ENCODE measurements at places on chromosomes 5 and 9.

GRCh38 chr5:111453295-111453694, 59.0 kb downstream of the STARD4 start:
- peak; percentile 61 for DNase-seq

DNA sequence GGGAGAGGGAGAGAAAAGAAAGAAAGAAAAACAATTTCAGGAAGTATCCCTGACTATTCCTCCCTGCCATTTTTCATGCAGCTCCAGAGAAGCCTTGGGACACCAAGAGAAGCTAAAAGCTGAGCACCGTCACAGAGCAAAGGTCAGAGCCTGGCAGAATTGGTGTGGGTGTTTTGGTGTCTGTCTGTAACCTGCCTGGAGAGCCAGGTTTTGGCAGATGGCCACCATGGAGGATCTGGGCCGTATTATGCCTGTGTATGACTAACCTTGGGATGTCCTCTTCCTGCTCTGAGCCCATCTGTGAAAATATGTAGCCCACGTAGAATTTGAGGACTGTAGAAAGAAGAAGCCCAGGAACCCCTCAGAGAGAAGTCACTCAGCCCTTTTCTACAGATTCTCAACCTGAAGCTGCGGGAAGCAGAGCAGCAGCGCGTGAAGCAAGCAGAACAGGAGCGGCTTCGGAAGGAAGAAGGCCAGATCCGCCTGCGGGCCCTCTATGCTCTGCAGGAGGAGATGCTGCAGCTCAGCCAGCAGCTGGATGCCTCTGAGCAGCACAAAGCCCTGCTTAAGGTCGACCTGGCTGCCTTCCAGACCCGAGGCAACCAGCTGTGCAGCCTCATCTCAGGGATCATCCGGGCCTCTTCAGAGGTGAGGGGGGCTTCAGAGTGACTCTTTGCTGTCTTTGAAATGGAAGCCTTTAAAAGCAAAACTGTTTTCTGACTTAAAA, 18.8 kb downstream of the GLE1 start:
- DNase-seq = peak; percentile 89

GRCh38 chr5:67140413-67140812, 56.2 kb downstream of the CD180 start:
- no peak for DNase-seq

DNA sequence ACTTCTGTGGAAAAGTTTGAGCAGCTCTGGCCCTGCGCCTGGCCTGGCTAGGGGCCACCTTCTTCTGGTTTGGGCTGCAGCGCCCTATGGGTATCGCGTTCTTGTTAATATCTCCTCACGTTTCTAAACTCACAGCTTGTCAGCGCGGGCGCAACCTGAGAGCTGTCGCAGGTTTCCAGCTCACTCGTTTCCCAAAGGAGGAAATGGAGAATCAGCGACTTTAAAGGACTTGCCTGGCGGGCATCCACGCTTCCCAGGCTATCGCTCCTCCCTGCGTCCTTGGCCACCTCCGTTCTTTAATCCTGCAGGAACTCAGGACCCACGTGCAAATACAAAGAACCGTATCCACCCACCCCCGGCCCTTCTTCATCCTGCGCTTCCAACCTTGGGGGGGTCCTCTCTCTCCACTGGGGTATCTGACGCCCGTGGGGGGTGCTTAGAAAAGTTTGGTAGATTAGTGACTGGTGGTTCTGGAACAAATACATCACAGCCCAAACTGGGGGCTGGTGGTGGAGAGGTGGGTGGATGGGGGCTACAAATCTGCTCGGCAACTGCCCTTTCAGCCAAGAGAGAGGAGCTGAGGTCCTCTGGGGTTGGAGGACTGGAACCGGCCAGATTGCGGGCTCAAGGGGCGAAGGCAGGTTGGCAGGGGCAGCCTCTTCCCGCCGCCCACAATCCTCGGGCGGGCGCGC, 578 bp upstream of the PSAT1 start:
- DNase-seq = peak; percentile 48

- no peak for DNase-seq
Measured at GRCh38 chr9:137579259-137579604, 507 bp upstream of the DPH7 start.

- DNase-seq = no peak
Measured at GRCh38 chr5:89110916-89111646, 228.1 kb upstream of the MEF2C start.

DNA sequence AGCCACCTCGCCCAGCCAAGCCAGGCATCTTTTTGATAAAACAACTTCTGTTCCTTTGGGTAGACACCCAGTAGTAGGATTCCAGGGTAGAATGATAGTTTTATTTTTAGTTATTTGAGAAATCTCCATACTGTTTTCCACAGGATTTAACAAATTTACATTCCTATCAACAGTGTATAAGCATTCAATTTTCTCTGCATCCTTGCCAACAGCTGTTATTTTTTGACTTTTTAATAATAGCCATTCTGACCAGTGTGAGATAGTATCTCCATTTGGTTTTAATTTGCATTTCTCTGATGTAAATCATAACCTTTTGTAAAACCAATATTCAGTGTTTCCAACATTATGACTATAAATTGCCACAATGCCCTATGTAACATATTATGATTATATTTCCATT, 28.2 kb upstream of the CCNB1 start:
- DNase-seq = no peak

DNA sequence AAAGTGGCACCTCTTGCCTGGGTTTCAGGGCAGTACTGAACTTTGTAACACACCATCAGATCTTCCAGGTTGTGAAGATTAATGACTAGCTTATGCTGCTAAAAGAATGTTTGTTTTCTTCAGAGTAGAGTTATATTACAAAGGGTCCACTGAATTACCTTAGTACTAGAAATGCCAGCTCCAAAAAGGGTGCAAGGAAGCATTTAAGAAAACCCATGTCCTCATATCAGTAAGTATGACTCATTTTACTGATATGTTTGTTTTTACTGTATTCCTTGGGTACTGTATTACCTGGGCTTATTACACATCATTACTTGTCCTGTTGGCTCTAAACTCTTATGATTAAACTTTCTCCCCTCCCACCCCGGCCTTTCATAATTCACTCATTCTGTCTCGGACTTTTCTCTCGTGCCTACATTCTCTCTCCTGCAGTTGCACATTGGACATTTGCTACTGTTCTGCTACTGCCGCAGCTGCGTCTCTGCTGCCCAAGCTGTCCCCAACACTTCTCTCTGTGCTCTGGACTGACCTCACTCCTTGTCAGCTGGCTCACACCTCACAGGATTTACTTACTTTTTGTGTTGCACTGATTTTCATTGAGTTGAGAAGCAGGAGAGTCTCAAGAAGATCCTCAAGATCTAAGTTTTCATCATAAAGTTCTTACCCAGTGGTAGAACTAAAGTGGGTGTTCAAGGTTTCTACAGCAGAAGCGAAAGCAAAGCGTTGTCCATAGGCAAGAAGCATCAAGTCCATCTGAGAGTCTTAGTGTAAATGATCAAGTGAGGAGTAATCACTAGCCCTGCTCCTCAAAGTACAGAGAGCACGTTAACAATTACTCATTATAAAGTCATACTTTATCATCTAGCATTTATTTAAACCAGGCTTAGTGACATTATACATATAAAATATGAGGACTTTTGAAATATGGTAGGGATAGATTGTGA, 53.2 kb upstream of the C9orf72 start:
- no peak for DNase-seq

- no peak for DNase-seq
Measured at GRCh38 chr5:40649463-40650030, 30.2 kb upstream of the PTGER4 start.

DNA sequence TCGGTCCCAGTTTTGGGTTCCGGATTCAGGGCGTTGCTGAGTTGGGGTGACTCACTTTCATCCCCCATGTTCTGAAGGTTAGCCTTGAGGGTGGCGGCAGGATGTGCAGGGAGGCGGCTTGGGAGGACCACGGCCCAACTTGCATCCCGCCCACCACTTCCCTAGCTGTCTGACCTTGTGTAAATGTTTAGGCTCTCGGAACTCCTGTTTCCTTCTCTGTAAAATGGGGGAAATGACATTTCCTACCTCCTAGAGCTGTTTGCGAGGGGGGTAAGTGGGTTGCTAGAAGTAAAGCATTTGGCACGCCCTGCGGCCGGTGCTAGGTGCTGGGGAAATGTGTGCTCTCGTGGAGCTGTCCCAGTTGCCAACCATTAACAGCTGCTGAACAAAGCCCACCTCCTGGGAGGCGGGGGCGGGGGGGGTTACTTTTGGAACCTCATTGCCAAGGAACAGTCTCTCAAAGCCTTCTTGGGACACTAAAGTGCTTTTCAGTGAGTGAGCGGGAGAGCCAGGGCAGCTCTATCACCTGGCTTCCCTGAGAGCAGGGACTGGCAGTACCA, 27.5 kb downstream of the PTGES2 start:
- peak; percentile 25 for DNase-seq

DNA sequence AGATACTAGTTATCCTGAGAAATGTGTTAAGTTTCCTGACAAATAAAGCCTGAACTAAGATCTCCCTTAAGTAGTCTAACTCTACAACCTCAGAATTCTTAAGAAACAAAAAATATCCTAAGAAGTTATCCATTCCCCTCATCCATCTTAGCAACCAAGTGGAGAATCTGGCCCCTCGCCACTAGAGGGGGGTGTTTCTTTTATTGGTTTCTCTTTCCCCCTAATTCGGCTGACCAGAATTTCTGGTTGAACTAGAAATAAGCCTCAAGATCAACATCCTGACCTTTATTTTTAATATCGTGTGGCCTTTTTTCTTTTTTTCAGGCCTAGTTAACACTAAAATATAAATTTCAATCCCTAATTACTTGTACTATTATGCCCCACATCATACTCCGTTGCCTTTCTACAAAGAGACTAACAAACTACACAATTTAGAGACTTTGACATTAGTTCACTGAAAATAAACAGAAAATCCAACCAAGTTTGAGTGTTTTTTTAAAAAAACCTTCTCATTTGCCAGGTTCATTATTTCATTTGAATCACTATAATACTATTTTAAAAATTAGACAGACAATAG, 14.3 kb upstream of the NR4A3 start:
- DNase-seq = peak; percentile 77

- no peak for DNase-seq
Measured at GRCh38 chr5:116225281-116225922, 140.6 kb downstream of the COMMD10 start.

DNA sequence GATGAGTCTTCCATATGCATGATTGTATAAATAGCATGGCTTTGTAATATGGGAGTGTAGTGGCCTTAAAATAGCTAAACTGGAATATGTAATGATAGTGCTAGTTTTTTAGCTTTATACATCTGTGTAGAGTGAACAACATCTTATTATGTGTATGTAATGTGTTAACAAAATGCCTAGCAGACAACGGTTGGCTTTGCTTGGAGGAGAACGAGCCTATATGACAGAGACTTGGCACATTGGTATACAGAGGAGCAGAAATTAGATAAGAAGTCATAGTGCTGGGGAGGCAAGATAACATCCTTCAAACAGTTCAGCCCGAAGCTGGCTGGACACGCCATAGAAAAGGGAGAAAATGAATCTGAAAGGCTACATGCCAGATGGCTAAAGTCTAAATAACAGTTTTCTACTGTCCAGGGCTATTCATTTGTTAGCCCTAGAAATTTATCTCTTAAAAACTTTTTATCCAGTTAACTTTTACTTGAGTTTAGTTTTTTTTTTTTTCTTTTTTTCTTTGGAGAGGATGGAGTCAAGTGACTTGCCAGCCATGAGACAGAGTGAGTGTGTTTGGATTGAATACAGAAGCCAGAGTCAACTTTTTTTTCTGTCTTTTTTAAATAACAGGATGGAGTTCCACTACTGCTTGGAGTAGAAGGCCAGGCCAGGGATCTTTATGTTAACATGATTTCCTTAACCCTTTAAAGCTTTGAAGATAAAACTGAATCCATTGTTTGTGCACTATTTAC, 214.4 kb upstream of the ACTBL2 start:
- DNase-seq = no peak

GRCh38 chr5:147534172-147534951, 24.5 kb upstream of the DPYSL3 start:
- peak; percentile 81 for DNase-seq

GRCh38 chr5:162068412-162068811, 839 bp downstream of the GABRG2 start:
- peak; percentile 0 for DNase-seq

DNA sequence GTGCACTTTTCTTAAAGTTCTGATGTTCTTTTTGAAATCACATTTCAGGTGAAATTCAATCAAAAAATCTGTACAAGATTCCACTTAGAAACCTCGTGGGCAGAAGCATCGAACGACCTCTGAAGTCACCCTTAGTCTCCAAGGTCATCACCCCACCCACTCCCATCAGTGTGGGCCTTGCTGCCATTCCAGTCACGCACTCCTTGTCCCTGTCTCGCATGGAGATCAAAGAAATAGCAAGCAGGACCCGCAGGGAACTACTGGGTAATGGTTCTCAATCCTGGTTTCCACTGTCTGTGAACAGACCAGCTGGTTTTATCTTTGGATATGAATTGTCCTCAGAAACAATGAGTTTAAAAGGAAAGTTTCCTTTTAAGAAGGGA, 8.1 kb upstream of the SLC2A8 start:
- DNase-seq = no peak

DNA sequence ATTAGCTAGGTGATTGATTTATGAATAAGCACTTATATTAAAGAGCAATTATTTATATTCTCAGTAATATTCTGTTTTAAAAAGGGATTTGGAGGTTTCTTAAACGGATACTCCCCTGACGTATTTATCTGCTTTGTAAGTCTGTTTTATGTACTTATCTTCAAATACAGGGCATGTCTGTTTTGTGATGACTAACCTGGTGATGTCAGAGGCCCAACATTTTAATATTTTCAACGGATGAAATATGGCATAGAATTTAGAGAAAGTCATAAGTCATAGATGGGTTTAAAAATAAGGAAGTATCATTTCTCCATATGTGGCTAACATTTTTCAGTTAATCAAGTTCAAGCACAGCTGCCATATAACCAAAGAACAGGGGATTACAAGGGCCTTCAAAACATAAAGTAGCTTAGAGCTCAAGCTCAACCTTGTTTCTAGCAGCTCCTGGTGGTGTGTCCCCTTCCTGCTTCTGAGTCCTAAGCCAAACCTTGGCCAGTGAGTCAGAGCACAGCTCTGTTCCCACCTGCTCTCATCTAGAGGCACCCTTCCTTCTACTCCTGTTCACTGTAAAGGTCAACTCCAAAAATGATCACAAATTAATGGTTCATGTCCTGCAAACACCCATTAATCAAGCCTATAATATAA, 131.4 kb downstream of the OXCT1 start:
- no peak for DNase-seq

DNA sequence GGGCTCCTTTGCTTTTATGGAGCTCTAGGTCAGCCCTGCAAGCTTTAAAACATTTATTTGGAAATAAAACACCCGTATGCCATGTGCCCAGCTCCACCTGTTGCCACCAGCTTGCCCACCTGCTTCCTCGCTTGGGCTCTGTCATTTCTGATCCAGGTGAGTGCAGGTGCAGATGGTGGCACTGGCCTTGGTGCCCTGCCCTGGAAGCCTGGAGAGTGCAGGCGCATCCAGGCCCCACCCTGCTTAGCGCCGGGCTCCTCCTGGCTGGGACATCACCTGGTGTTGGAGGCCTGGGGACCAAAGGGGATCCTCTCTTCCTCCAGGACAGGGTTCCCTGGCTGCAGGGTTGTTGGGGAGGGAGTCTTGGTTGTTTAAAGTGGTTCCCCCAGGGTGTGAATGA, 35.8 kb downstream of the WNK2 start:
- DNase-seq = no peak

- no peak for DNase-seq
Measured at GRCh38 chr9:97924386-97924785, 2.1 kb upstream of the TRMO start.
